Hippocampal formation (tissue), 2 donors: ENCODE measurements at places on chromosomes 13 and 19.

DNA sequence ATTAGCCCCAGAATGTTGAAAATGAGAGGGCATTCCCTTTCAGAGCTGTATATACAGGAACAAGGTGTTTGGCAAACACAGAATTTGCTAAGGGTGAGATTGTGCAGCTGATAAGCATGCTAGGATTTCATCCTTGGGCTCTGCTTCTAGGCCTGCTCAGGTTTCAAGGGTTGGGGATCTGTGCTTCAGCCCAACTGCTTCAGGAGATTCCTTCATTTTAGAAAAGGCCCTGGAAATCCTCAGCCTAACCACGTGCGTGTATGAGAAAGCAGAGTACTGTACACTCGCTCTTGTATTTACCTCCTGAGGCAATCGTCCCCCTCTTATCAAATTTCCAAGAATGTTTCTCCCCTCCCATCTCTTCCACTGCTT is 291.6 kb upstream of the ARGLU1 start:
- no peak for DNase-seq

- DNase-seq = no peak
These were observed 1516.7 kb upstream of the PCDH20 start for GRCh38 chr13:62932256-62932883.

DNA sequence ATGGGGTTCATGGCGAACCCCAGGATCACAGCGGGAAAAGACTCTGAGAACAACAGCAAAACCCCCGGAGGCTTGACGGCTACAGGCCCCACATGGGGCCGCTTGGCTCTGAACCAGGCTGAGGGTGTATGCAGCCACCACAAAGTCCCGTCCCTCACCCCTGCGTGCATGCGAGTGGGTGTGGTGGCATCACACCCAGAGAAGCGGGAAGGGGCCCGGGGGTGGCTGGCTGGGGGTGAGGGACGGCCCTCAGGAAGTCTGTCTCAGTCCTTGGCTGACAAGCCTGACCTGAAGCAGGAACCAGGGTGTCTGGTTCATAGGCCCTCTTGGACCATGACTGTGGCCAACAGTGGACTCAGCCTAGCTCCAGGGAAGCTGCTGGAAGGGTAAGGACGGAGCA is 34.2 kb downstream of the CEBPG start:
- DNase-seq = no peak

GRCh38 chr13:71873418-71874247 is 6.6 kb upstream of the DACH1 start:
- DNase-seq = no peak

DNA sequence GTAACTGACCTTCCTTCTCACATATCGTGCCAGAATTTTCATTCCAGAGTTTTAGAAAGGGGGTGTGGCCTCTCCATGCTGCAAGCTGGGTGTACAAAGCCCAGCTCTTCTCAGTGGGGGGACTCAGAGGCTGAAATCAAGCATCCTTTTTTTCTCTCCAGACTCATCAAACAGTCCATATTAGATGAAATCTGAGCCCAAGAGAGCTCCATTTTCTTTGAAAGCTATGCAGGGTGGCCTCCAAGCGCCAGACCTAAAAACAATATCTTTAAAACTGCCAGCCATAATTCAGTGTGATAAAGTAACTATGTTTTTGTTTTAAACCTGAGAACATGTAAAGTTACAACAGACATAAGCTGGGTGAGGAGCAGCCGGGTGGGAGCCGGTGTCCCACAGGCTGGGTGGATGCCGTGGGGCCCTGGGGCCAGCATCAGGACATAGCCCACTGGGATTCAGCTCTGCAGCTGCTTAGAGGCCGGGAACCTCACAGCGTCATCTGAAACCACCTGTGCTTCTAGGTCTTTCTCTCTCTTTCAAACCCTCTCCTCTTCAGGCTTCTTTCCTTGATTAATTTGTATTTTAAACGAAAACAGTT is 249.2 kb downstream of the ZNF536 start:
- no peak for DNase-seq

- DNase-seq = no peak
These were observed 7.8 kb upstream of the NTN5 start for GRCh38 chr19:48680436-48681126.

DNA sequence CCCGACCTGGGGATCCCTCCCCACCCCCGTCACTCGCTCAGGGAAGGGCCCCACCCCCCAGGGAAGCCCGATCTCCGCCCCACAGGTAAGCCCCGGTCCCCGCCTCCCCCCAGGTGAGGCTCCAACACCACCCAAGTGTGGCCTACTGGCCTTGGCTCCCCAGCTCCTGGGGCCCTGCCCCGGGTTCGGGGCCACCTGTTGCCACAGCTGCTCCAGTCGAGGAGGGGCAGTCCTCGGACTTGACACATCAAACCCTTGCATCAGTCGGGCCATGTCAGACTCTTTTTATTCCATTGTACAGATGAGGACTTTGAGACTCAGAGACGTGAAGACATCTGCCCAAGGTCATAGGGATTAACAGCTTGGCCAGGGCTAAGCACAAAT is 512 bp downstream of the CC2D1A start:
- no peak for DNase-seq

- DNase-seq = no peak
These were observed 8.5 kb downstream of the HNRNPL start for GRCh38 chr19:38841180-38841766.

GRCh38 chr13:97631158-97631557 is 197.2 kb downstream of the RAP2A start:
- DNase-seq = no peak

DNA sequence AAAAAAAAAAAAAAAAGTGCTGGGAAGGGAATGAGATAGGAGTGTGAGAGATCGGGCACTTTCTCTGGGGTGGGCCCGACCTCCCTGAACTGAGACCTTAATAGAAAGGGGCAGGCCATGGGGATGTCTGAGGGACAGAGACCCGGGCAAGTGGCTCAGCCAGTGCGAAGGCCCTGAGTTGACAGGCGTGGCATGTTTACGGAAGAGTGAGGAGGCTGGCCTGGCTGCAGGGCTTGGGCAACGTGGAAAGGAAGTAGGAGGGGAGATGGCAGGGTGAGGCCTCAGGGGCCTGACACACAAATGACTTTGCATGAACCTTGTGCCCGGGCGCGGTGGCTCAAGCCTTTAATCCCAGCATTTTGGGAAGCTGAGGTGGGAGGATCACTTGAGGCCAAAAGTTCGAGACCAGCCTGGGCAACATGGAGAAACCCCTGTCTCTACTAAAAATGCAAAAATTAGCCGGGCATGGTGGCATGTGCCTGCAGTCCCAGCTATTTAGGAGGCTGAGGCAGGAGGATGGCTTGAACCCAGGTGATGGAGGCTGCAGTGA is 13.9 kb downstream of the FCHO1 start:
- DNase-seq = peak; percentile 32

DNA sequence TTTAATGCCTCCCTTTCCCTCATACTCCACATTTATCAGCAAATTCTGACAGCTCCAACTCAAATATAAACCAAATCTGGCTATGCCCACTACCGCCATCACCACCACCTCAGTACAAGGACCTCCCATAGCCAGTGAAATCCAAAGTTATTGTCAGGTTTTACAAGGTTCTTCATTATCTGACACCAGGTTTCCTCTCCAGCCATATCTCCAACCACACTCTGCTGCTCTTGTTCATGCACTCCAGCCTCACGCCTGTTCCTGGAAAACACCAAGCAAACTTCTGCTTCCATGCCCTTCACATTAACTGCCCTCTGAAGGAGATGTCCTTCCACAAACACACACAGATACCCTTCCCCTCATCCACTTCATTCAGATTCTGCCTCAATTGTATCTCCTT is 102.2 kb upstream of the MIR17HG start:
- DNase-seq = no peak

DNA sequence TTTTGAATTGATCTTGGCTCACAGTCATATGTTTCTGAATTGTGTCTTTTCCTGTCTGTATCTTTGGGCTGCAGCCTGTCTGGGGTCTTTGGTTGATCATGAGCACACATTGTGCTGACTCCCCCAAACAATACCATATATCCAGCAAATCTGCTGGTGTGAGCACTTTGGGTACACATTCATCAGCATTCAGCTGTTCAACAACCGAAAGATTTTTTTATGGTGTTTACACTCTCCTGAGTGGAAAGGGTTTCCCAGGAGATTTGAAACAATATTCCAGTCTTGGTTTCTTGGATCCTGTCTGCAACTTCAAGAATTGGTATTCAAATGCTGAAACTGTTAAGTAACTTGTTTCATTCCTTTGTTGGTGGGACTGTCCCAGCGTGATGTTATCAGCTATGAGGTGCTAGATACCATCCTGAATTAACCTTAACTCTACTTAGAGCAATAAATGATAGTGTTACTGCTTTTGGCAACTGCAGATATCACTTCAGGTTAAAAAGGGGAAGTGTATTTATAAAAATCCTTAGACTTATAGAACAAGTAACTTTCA is 78.4 kb upstream of the DIAPH3 start:
- no peak for DNase-seq

GRCh38 chr19:3531716-3532115 is 7.3 kb upstream of the TEKTIP1 start:
- no peak for DNase-seq

DNA sequence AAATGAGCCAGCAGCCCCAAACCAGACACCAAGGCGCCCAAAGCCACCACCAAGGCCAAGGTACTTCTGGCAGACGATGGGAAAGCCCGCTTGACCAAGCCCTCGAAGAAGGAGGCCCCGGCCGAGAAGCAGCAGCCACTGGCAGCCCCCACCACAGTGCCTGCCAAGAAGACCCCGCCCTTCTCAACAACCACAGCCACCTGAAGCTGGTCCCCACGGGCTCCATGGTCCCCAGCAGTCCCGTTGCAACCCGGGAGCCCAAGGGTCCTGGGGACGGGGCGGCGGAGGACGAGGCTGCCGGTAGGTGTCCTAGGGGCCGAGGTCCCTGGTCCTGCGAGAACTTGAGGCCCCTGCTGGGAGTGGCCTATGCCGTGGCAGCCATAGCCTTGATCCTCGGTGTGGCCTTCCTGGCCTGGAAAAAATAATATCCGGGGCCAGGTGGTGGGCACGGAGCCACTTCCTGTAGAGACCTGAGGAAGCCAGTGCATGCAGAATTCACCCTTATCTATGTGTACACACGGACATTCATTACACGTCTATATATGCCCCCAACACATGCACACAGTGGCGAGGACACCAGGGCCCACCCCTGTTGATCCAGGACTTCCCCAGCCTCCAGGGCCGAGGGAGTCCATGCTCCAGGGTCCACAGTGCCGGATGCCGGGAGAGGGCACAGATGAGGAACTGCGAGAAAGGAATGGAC is 13.8 kb downstream of the C1QTNF9 start:
- no peak for DNase-seq

GRCh38 chr13:64640002-64640401 is 2590.1 kb downstream of the PCDH9 start:
- no peak for DNase-seq

DNA sequence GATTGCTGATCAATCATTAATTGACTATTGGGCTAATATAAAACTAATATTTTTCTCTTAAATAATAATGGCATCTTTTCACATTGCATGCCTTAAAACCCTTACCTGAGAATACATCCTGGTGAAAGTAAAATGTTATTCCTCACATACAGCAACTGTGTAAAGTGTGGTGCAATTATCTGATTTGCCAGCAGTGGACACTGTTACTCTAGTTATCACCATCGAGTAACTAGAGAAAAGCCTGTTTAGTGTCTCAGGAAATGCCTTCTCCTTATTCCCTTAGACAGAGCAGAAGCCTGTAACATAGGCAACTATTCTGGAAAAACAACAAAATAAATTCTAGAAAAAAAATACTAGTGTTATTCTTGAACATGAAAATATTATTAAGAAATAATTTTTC is 459.8 kb downstream of the FGF14 start:
- peak; percentile 73 for DNase-seq

DNA sequence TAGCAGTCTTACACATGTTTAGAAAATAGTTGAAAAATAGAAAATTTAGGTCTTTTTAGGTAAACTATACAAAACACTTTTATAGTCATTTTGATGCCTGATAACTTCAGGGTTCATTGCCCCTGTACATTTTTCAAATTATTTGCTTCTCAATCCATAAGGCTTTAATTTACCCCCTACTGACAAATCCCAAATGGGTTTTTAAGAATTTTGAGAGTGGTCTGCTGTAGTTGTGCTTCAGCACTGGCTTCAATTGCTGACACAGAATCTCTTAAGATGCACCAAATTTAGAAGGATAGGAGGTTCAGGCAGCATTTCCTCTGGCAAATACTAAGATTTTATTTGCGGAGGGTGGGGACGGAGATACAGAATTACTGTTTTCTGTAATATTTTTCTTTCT is 89.4 kb downstream of the PCCA start:
- no peak for DNase-seq

- DNase-seq = peak; percentile 41
These were observed 661 bp upstream of the MIR17HG start for GRCh38 chr13:91346850-91347201.

GRCh38 chr13:87533776-87534175 is 137.4 kb upstream of the SLITRK5 start:
- DNase-seq = no peak

GRCh38 chr19:9566729-9567128 is 17.6 kb downstream of the ZNF121 start:
- DNase-seq = no peak

GRCh38 chr13:26604784-26605545 is 47.5 kb downstream of the WASF3 start:
- no peak for DNase-seq

DNA sequence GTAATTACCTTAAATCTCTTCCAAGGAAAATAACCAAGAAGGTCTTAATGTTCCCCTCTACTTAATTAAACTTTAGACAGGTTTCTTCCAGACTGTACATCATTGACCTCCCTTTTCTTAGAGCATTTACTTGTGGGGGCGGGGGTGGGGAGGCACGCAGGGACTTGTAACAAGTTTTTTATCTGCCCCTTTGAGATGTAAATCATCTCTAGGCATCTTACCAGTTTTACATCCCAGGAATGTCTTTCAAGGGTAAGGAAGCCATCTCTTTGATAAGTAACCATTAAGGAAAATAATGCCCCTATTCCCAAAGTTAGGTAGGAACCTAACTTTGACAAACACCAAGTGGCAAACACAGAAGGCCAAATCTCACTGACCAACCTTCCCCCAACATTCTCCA is 528.6 kb downstream of the SUCLA2 start:
- DNase-seq = no peak

GRCh38 chr13:50323440-50324065 is 308.3 kb downstream of the KCNRG start:
- DNase-seq = no peak

- no peak for DNase-seq
These were observed 1426.8 kb downstream of the SLITRK5 start for GRCh38 chr13:89097994-89098393.

GRCh38 chr19:17967257-17968051 is 547 bp downstream of the KCNN1 start:
- DNase-seq = no peak

DNA sequence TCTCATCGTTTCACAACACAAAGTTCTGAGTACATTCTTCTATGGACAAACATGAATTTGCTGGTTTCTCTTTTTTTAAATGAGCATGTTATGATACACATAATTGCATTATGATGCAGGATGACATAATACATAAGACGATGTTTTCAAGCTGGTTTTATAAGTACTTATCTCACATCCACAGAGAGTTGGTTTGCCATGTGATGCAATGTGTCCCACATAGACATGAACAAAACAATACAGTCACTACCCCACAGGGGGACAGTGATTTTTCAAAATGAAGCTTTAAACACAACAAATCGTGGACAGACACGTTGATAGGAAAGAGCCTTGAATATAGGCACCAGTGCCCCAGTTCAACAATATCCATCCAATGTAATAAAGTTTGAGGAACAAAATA is 447.1 kb downstream of the KLF12 start:
- no peak for DNase-seq

GRCh38 chr19:51687791-51688670 is 5.1 kb upstream of the SPACA6 start:
- peak; percentile 40 for DNase-seq

- no peak for DNase-seq
These were observed 20.3 kb upstream of the CACNA1A start for GRCh38 chr19:13526552-13526951.

GRCh38 chr19:17105556-17105955 is 30.0 kb downstream of the MYO9B start:
- no peak for DNase-seq
